ENCODE measurements at places on chromosomes 12 and 14.

DNA sequence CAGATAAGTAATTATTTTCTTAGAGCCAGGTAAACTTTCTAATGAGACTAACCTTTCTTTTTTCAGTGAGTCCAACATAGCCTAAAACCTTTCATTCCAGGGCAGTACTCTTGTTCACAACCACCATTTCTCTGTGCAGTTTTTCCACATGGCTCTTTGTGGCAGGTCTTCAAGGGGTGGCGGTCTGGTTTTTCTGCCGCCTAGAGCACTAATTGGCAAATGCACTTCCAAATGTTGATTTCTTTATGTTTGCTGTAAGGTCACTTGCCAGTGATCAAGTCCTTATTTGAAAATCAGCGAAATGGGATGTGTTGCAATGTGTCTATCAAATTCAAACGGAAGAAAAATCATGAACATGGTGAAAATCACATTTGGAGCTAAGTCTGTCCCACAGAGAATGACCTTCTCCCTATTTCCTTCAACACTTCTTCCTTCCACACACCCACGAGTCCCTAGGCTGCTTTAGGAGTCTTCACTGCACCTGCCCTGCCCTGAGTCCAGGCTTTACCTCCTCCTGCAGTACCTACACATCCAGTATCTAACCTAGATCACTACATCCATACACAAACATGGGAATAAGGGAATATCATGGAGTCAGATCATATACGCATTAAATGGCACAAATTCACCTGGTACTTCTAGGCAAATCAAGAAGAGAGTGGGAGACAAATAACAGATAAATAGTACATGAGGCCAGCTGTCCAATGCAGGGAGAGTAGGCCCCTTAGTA is 1.9 kb downstream of the SRGAP1 start:
- no peak for DNase-seq

DNA sequence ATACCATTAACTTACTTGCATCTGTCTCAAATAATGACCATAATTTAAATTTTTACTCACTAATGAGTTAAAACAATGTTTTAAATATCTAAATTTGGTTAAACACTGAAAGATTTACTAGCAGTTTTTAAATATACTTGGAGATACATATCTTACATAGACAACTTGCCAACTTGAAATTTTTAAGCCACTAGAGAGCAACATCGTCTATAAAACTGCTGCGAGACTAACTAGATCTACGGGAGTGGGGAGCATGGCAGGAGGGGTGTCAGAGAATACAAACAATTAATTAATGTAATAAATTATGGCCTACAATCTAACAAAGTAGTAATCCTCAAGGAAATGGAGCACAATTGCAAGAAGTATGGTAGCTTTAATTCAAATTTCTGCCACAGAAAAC is 120.4 kb downstream of the LRRIQ1 start:
- peak; percentile 4 for DNase-seq

DNA sequence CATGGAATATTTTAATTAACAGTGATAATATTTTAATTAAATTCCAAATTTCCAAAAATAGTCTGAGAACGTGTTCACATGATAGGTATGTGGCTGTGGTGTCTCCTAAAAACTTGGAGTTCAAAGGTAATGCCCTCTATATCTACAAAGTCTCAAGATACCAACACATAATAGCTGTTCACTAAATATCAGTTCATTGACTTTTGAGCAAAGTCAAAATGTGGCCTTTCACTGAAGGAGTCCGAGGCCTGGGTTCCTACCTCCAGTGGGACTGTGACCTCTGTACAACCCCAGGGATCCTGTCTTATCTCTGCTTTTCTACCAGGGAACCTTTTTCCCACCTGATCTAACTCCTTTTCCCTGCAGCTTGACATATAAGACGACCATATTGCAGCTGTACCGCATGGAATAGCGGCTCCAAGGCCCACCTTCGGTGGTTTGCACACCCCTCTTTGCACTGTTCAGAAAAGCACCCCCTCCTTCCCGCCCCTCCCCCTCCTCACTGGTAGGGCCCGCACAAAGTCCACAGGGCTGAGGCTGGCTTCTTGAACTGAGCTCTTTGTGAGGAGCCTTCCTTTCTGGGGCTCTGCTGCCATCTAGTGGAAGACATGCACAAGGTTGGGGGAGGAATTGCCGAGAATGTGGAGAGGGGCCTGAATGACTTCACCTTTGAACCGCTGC is 3.1 kb downstream of the CCND2 start:
- peak; percentile 83 for DNase-seq

DNA sequence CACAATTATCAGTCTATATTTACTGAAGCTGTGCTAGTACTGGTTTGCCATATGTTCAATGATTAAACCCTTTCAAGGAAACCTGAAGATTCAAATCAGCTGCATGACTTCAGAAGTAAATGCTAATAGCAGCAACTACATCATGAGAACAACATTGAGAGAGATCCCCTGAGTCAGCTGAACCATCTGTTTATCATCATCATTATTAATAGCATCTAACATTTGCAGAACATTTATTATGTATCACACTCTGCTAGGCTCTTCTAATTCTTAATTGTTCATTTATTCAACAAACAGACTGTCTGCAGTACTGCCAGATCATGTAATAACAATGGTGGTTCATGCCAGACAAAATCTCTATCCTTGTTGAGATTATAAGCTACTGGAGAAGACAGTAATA is 157.4 kb downstream of the KLHL28 start:
- no peak for DNase-seq

DNA sequence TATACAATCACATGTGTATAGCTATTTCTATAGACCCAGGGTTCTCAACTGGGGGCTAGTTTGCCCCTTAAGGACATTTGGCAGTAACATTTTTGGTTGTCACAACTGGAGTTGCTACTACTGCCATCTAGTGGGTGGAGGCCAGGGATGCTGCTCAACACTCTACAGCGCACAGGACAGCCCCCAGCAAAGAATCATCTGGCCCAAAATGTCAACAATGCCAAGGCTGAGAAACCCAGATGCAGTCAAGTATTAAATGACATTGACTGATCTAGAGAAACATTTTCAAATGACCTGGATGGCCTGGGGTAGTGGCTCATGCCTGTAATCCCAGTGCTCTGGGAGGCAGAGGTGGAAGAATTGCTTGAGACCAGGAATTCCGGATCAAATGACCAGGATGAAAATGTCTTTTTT is 5.8 kb downstream of the WSB2 start:
- DNase-seq = peak; percentile 7

DNA sequence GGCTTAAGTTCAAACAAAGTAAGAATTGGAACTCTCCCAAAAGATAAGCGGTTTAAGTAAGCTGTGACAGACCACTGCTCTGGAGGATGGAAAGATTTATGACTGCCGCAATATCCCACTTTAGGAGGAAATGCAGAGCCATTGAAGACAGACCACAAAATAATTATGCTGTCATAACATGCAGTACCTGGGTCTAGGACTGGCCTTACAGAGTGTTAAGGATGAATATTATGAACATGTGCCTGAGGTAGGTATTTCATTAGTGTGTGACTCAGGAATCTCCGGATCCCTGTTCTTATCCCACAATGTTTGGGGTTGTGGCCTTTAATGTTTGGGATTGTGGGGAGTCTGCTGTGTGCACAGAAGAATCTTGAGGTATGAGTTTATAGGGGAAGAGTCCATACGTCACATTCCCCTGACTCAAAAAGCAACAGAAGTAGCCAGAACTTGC is 114.9 kb downstream of the SAMD4A start:
- DNase-seq = no peak

- DNase-seq = no peak
Observed at GRCh38 chr12:57263096-57263495, 12.1 kb upstream of the STAC3 start.

DNA sequence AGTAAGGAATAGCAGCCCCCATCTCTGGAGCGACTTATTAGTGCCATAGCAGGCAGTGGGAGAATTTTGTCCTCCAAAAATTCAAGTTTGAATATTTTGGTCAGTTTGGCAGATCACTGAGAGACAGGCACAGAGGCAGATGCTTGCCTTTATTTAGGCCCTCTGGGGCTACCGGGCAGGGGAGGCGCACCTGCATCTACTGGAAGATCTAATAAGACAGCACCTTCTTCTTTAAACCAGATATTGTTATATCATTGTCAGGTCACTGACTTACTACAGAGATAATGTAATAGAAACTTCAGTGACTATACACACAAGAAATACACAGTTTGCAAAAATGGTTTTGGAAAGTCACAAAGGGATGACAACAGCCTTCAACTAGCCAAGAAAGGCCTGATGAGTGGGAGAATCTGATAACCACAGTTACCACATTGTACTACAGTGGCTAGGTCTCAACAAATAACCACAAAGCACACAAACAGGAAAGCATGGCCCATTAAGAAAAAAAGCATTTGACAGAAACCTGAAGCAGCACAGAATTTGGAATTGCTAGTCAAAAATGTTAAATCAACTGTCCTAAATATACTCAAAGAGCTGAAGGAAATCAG is 56.8 kb downstream of the CDK17 start:
- no peak for DNase-seq

- DNase-seq = no peak
Observed at GRCh38 chr12:100824476-100824875, 29.9 kb downstream of the ANO4 start.

GRCh38 chr12:69671597-69671996 is 27.5 kb downstream of the BEST3 start:
- DNase-seq = no peak

- no peak for DNase-seq
Observed at GRCh38 chr14:59116984-59117415, 71.5 kb upstream of the DAAM1 start.

DNA sequence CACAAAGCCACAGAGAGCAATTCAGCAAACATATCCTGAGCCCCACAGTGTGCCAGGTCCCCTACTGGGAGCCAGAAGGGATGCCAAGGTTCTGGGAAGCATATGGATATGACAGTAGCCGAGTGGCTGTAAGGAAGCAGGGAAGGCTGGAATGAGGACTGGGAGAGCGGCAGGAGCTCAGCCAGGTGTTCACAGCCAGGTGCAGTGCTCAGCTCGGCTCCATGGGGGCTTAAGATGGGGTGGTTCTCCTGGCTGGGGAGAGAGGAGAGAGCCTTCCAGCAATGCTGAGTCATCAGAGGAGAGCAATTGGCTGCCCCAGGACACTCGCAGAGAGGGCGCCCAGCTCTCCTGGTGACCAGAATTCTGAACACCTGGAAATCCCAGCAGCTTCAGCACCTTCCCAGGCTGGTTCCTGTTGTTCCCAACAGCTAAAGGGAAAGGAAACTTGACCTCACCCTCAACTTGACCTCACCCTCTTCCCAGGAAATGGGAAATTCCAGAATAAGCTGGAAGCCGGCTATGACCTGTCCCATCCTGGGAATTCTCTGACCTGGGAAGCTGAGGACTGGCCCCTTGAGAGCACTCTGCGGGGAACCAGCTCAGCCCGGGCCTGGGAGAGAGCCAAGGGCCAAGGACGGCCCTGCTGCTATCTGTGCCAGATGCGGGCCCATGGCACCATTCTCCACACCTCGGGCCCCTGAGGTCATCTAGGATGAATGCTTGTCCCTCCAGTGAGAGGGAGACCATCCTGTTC is 34.6 kb downstream of the SLC6A12 start:
- DNase-seq = peak; percentile 77

DNA sequence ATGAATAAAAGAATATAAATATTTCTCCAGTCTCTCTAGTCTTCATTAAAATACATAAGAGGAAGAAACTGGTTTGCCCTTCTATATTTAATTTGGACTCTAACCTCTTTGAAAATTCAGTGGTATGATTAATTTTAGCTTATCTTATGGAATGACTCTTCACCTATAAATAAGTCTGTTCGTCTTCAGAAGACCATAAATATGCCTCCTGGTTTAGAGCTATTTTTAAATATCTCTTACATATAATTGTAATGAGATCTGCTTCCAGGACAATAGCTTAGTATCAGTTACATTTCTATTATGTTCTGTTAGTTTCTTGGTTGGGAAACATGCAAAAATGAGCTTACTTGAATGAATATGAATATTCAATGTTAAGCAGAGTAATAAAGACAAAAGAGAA is 257.5 kb upstream of the HMGA2 start:
- DNase-seq = no peak

DNA sequence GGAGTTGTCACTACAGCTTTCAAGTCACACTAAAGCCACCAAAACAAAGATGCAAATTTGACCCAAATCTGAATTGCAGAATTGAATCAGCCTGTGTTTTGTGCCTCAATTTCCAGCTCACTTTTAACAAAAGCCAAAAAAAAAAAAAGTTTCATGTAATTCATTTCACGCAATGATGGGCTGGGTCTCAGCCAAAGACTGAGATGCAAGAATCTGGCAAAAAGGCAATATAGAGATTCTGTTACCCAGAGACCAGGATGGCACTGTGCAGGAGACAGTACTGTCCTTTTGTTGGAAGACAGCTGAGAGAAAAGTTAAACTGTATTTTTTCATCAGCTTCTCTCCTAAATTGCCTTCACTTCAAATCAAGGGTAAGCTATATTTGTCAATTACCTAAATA is 205.7 kb upstream of the NPAS3 start:
- DNase-seq = no peak
